ENCODE measurements at places on chromosomes 7 and 10. TPM values are rescaled to one million over a fixed set of nuclear protein-coding genes. Genes with fewer than 3 reads are reported as not detected.

DNA sequence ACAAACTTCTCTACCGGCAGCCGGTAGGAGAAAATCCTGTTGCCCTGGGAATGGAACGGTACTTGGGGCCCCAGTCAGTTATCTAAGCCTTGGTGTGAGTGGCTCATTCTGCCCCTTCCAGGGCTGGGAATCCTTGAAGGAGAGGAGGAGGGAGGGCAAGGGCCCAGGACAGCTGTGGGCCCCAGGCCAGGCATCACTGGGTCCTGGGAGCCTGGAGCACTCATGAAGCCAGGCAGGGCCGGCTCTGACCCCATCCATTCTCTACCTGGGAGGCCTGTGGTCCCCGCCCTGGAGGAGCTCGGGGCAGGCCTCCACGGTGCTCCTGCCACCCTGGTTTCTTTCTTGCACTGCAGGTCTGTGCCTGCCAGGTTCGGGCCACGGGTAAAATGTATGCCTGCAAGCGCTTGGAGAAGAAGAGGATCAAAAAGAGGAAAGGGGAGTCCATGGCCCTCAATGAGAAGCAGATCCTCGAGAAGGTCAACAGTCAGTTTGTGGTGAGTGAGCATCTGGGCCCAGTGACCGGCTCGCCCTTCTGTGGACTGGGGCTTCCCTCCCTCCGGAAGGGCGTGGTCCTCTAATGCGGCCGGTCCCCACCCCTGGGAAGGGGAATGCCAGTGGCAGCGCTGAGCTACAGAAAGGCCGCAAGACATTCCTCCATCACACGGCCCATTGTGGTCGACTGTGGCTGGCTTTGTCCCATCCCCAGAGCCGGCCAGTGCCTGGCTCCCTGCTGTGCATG lies 111.3 kb downstream of the RGS10 start:
- H3K36me3 ChIP-seq: peaks cover 32% of the 10 kb centered on the region
- no peak for DNase-seq

GRCh38 chr10:34403512-34403911 lies 411.6 kb downstream of the PARD3 start:
- H3K27ac ChIP-seq: no peak overlapping the region
- no peaks in the 10 kb centered on the region for H3K4me1 ChIP-seq
- H3K27me3 ChIP-seq: peaks cover 8% of the 10 kb centered on the region
- H3K4me3 ChIP-seq: no peak overlapping the region

- no peak for DNase-seq
- H3K27me3 ChIP-seq: peaks cover 15% of the 10 kb centered on the region
- H3K27ac ChIP-seq: no peak overlapping the region
- H3K36me3 ChIP-seq: no peaks in the 10 kb centered on the region
- H3K4me3 ChIP-seq: no peak overlapping the region
Observed at GRCh38 chr7:95601316-95601715, 5.0 kb upstream of the PDK4 start.

- peaks cover 20% of the 10 kb centered on the region for H3K4me1 ChIP-seq
- H3K4me3 ChIP-seq: peak overlapping the region; percentile 53
- H3K27me3 ChIP-seq: no peaks in the 10 kb centered on the region
- peak; percentile 52 for DNase-seq
- H3K27ac ChIP-seq: peak overlapping the region; percentile 82
Observed at GRCh38 chr7:98930921-98931320, 52.6 kb downstream of the TRRAP start.

DNA sequence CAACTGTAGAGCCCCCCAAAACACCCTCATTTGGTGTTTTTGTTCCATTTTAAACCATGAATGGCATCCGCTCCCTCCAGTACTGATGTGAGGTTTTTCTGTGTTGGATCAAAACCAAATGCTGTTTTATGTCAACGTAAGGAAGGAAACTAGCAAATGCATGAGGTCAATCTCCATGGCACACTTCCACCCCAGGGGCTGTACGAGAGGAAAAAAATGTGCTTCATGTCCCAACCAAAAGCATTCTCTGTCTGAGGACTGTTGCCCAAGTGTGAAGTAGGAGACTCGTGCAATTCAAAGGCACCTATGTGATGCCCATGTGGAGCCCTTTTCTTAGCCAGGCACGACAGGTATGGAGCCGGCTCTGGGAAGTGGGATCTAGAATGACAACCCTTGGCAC lies 180.3 kb upstream of the MKI67 start:
- no peak overlapping the region for H3K27ac ChIP-seq
- no peaks in the 10 kb centered on the region for H3K4me1 ChIP-seq
- H3K4me3 ChIP-seq: no peak overlapping the region
- H3K27me3 ChIP-seq: no peaks in the 10 kb centered on the region
- no peak for DNase-seq

GRCh38 chr7:27141923-27142579 lies 1.4 kb downstream of the HOXA5 start:
- DNase-seq: no peak
- H3K36me3 ChIP-seq: no peaks in the 10 kb centered on the region
- peaks cover 38% of the 10 kb centered on the region for H3K27me3 ChIP-seq
- no peaks in the 10 kb centered on the region for H3K4me1 ChIP-seq
- H3K27ac ChIP-seq: no peak overlapping the region

GRCh38 chr10:81570878-81571794 lies 303.9 kb upstream of the NRG3 start:
- no peak for DNase-seq
- no peaks in the 10 kb centered on the region for H3K36me3 ChIP-seq
- no peaks in the 10 kb centered on the region for H3K4me1 ChIP-seq

DNA sequence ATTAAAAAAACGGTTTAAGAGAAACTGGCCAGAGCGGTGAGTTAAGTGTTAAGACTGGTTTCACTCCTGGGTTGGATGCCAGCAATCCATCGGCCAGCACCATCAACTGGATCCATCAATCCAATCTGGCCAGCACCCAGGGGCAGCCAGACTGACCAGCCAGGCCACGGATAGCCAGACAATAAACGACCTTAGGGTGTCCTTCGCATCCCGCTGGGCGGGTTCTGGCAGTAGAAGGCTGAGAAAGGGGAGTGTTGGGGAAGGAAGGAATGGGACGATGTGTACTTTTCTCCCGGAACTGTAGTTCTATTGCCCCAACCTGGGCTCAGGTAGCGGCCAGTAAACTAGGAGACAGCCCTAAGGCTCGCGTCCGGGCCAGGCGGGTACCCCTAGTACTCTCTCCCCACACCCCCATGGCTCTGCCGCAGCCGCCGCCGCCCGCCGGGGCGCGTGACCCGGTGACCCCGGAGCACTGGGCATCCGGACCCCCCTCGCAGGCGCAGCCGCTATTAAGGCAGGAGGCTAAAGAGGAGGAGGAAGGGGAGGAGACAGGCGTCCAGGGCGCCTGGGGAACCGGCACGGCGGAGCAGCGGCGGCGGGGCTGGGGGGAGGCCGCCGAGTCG lies at the start of gene CASD1:
Gene CASD1, plus strand, starts transcription at position 546 of the 623 bp plus-strand sequence. CDS start 276 bp downstream, outside the sequence.
- peak within 1 kb of the TSS; percentile 76 for H3K4me3 ChIP-seq
- no peaks in the 10 kb centered on the region for H3K27me3 ChIP-seq
- H3K27ac ChIP-seq: peak within 1 kb of the TSS; percentile 91
- H3K36me3 ChIP-seq: peaks cover 9% of the 10 kb centered on the region
- peaks cover 38% of the 10 kb centered on the region for H3K4me1 ChIP-seq

DNA sequence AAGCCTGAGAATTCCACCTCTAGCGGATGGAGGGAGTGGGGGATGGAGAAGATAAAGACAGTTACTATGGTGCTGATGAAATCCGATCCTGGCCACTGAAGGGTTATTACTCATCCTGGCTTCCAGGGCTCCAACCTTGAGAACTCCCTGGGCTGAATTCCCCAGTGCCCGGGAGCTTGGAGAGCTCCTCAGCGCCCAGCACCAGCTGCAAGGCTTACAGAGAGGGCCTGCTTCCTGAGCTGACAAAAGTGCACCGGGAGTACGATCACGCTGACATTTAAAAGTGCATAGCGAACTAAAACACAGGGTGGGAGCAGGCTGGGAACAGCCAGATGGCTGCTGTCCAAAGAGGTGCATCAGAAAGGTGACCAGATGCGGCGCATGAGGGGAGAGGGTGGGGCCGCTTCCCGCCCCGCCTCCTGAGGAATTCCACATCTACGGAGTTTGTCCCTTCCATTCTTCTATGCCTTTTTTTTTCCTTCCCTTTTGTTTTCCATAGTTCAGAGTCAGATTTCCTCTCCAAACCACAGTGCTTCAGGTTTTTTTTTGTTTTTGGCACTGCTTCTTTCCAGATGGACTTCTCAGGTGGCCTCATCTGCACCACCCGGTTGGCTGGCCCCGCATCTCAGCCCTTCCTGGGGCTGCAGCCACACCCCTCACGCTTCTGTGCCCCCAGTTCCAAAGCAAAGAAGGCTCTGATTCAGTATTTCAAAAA lies 62.4 kb upstream of the MKRN1 start:
- no peaks in the 10 kb centered on the region for H3K36me3 ChIP-seq
- no peak overlapping the region for H3K27ac ChIP-seq
- no peak for DNase-seq
- no peaks in the 10 kb centered on the region for H3K27me3 ChIP-seq
- H3K4me3 ChIP-seq: no peak overlapping the region

- no peak overlapping the region for H3K27ac ChIP-seq
- no peak overlapping the region for H3K4me3 ChIP-seq
- no peaks in the 10 kb centered on the region for H3K36me3 ChIP-seq
- no peak for DNase-seq
Observed at GRCh38 chr7:120052884-120053382, 220.0 kb upstream of the KCND2 start.

GRCh38 chr7:81611040-81611439 lies 158.8 kb downstream of the HGF start:
- no peaks in the 10 kb centered on the region for H3K27me3 ChIP-seq
- no peak for DNase-seq
- no peak overlapping the region for H3K4me3 ChIP-seq
- H3K27ac ChIP-seq: no peak overlapping the region
- no peaks in the 10 kb centered on the region for H3K4me1 ChIP-seq

DNA sequence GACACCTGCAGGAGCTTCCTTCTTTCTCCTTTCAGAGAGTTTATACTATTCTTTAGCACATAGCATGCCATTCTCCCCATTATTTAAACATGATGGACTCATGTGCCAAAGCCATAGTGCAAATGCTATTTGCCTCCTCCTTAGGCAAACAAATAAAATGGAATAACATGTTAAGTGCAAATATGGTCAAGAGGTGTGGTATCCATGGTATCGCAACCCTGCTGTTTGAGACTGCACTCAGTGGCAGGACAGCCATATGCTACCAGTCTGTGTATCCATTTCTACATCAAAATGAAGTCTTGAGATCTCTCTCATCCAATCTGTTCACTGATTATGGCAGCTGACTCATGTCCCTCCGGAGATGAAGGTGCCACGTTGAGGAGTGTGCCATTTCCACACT lies 22.8 kb downstream of the HEPACAM2 start:
- H3K4me3 ChIP-seq: no peak overlapping the region
- H3K27me3 ChIP-seq: peaks cover 15% of the 10 kb centered on the region
- H3K27ac ChIP-seq: no peak overlapping the region
- no peak for DNase-seq
- no peaks in the 10 kb centered on the region for H3K4me1 ChIP-seq

DNA sequence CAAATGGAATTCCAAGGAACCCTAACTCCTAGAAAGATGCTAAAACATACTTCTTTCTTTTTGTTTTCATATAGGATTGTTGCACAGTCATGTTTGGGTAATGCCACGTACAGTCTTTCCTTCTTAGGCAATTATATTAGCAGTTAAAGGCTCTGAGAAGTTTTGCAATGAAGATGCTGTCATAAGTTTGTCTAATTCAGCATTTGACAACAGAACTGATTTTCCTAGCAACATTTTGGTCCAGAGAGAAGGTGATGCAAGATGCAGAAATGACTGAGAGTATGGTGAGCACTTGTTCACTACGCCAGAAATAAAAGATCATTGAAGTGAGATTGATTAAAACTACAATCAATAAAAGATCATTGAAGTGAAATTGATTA lies 184.0 kb upstream of the PLXNA4 start:
- no peaks in the 10 kb centered on the region for H3K27me3 ChIP-seq
- peaks cover 5% of the 10 kb centered on the region for H3K4me1 ChIP-seq
- H3K27ac ChIP-seq: no peak overlapping the region

DNA sequence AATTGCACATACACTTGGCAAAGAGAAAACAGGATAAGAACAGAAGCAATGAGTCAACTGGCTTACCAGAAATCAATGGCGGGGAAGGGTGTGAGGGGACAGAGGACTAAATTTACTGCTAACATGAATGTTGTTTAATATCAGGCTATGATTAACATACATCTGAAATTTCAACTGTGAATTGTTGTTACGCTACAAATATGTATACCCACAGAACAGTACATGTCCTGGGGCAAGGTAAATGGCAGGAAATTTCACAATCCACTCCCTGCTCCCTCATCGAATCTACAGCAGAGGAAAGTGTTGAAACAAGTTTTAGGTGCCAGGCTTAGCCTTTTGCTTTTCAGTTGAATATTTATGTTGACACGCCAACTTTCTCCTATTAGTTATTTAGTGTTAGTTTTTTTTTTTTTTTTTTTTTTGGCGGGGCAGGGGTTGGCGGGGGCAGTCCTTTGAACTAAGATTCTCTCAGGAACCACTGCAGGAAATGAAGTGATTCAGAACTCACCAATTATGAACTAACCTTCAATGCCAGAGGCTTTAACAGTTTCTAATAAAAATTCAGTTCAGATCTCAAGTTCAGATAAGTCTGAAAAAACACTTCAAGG lies 99.0 kb downstream of the UBE2H start:
- no peaks in the 10 kb centered on the region for H3K27me3 ChIP-seq
- peak overlapping the region; percentile 23 for H3K27ac ChIP-seq
- H3K4me3 ChIP-seq: no peak overlapping the region
- peaks cover 40% of the 10 kb centered on the region for H3K4me1 ChIP-seq
- no peaks in the 10 kb centered on the region for H3K36me3 ChIP-seq

GRCh38 chr7:40197527-40197926 lies 62.7 kb downstream of the SUGCT start:
- H3K27me3 ChIP-seq: no peaks in the 10 kb centered on the region
- H3K4me1 ChIP-seq: no peaks in the 10 kb centered on the region
- H3K4me3 ChIP-seq: no peak overlapping the region

GRCh38 chr7:28627263-28627653 lies 214.9 kb downstream of the CREB5 start:
- no peak overlapping the region for H3K4me3 ChIP-seq
- peaks cover 5% of the 10 kb centered on the region for H3K27me3 ChIP-seq
- DNase-seq: no peak
- H3K4me1 ChIP-seq: no peaks in the 10 kb centered on the region
- no peaks in the 10 kb centered on the region for H3K36me3 ChIP-seq

DNA sequence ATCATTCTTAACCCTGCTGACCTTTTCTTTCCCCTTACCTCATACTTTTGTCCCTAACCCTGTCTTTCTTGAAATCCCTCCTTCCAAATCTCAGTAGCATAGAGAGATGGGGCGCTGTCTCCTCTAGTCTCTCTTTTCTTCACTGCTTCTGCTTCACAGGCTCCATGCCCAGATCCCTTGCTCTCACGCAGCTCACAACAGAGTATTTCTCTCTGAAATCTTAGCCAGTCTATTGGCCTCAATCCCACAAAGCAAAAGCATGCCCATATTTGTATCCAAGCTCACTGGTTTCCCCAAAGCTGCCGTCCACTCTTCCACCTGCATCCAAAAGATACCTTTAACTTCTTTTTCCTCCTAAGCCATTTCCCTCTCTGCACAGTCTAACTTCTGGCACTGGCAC lies 526.8 kb downstream of the PLXDC2 start:
- H3K4me3 ChIP-seq: no peak overlapping the region
- H3K36me3 ChIP-seq: no peaks in the 10 kb centered on the region
- no peak for DNase-seq
- H3K4me1 ChIP-seq: no peaks in the 10 kb centered on the region
- no peaks in the 10 kb centered on the region for H3K27me3 ChIP-seq

SEC61A2 gene
- 14.4 TPM for total RNA-seq

TCAF2 gene
- 32.7 TPM for total RNA-seq

CTAGE4 gene
- total RNA-seq: 3.6 TPM

UROS gene
- total RNA-seq: 35.0 TPM

GRM8 gene
- not detected for total RNA-seq

PRF1 gene
- total RNA-seq: 32.6 TPM

ZC3HAV1 gene
- total RNA-seq: 99.3 TPM

STK31 gene
- total RNA-seq: not detected

TUBAL3 gene
- not detected for total RNA-seq

GIMAP5 gene
- total RNA-seq: 48.3 TPM

LIPK gene
- not detected for total RNA-seq

SOSTDC1 gene
- not detected for total RNA-seq

MPP7 gene
- total RNA-seq: 11.6 TPM

Data from activated CD4-positive, alpha-beta memory T cell treated with anti-CD3 and anti-CD28 coated beads for 36 hours (primary cell).